ENCODE measurements at places on chromosomes 16 and 17.
A peak's percentile ranks its signal among the peaks of the same experiment; 100 is the strongest.

DNA sequence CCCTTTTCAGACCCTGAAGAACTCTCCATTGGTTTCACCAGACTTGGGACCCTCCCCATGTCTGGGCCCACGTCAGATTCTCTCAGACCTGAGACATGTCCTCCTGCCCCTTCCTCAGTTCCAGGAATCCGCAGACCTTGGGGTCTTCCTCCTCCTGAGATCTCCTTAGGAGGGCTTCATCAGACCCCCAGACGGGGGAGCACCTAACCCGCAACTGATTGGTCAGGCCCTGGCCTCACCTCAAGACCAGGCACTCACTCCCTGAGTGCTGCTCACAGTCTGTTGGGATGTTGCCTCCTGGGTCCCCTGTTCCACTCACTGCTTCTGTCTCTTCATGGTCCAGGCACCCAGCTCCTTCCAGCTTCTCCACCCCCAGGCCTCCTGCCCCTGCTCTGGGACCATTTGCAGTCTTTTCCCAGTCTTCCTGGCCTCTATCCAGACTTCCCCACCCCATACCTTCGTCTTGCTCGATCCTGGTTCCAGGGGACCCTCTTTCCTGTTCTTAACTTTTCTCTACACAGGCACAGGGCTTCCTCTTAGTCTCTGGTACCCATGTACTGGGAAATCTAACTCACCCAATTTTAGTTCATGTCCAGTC is 1.2 kb downstream of the GID4 start:
- no peak for DNase-seq

GRCh38 chr17:64173646-64174045 is 43.7 kb upstream of the ERN1 start:
- DNase-seq = no peak

DNA sequence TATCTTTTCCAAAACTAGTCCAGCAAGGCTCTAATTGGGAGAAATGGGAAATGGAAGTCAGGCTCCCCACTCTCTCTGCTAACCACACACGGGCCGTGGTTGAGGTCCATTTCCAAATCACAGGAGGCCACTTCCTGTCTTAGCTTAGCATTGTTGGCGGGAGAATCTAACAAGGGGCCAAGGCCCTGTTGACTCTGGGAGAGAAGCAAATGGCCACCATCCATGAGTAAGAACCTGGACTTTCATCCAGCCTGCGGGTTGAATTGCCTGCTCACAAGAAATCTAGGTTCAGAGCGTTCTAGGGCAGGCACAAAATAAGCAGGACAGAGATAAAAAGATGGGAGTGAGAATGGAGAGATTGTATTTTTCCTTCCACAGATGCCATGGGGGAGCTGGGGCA is 5.7 kb downstream of the FAM20A start:
- no peak for DNase-seq

DNA sequence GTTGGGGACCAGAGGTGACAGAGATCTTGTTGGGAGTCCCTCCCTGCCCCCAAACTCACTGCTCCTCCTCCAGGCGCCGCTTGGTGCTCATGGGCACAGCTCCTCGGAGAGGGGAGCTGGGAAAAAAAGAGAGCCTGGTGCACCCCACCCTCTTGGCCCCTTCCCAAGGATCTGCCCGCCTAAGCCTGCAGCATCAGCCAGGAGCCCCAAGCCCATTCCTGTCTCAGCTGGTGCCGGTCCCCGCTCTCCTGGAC is 400 bp downstream of the HCFC1R1 start:
- DNase-seq = no peak

DNA sequence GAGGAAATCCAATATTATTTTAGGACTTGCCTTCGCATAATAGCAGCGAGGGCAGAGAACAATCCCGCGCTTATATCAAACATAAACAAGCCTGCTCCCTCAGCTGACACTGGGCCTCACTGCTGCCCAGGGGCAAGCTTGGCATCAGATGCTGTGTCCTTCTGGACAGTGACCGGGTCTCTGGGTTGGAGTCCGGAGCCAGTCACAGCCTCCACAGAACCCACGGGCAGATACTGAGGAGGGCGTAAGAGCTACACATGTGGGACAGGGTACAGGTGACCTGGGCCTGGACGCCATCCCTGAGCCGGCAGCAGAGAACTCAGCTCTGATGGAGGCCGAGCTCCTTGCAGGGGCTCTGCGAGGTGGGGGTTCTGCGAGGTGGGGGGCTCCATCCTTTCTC is 14.7 kb upstream of the ZNF469 start:
- DNase-seq = no peak

DNA sequence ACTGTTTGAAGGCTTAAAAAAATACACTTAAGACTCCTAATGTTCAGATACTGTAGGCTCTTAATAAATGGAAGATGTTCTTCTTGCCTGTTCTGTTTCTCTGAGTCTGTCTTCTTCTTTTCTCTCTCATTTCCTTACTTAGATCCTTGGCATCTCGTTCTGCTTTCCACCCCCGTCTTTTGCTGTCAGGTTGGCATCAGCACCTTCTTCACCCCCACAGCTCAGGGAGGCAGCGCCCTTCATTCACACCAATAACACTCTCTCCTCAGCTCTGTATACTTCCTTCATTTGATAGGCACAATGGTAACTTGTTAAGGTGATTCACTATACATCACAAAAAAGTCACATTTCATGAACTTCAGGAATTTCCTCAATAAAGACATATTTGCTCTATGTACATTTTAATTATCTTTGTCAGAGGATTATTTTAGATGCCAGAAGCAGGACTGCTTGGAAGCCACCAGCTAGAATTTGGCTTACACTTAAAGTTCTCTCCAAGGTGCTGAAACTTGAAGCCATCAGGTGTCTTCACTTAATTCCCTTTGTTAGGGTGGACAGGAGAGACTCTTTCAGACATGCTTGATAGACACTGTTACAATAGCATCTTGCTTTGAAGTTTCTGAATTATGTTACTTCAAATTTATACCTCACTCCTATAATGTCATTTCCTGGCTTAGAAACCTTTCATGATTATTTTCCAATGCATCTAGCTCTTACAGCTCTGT is 670.1 kb upstream of the C16orf82 start:
- no peak for DNase-seq

DNA sequence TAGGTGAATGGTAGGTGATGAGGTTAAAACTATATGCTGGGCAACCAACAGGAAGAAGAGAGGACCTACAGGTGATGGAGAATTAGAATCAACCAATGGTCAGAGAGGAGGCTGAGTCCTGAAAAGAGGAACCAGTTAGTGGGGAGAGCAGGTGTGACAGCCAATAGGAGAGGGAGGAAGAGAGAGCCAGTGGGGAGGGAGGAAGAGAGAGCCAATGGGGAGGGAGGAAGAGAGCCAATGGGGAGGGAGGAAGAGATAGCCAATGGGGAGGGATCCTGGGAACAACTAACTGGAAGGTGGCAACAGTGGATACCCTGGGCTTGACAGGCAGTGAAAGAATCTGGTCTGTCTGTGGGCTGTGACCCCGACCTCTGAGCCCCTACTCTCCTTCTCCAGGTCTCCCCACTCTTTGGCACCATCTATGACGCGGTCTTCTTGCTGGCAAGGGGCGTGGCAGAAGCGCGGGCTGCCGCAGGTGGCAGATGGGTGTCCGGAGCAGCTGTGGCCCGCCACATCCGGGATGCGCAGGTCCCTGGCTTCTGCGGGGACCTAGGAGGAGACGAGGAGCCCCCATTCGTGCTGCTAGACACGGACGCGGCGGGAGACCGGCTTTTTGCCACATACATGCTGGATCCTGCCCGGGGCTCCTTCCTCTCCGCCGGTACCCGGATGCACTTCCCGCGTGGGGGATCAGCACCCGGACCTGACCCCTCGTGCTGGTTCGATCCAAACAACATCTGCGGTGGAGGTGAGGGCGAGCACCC is 3.7 kb downstream of the GUCY2D start:
- DNase-seq = no peak

DNA sequence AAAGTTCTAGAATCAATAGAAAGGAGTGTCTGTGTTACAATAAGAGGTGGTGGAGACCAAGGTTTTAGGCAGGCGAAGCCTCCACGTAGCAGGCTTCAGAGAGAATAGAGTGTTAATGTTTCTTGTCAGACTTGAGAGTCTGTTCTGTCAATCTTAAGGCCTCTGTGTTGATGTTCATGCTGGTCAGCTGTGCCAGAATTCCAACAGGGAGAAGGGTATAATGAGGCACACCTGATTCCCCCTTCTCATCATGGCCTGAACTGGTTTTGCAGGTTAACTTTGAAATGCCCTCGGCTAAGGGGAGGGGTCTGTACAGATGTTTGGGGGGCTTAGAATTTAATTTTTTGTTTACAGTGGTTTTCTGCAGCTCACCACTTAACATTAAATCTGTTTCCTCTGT is 46.0 kb downstream of the RNF112 start:
- no peak for DNase-seq

GRCh38 chr17:65137021-65137939 is at the start of gene RGS9:
Gene RGS9 (plus strand): TSS chr17:65137370. CDS start chr17:65137541, 171 bp downstream.
- DNase-seq = peak; percentile 68

GRCh38 chr17:50026046-50026675 is 29.7 kb upstream of the ITGA3 start:
- DNase-seq = no peak

DNA sequence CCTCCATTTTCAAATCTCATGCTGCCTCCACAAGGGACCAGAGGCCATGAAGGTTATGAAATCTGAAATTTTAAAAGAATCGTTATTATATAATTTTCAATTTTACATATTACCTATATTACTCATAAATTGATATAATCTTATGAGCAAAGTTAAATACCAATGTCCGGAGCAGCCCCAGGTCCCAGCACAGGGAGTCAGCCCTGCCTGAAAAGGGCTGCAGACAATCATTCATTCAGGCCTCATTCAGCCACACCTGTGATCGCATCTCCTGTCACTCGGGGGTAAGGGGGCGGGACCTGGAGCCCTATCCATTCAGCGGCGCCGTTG is 172.5 kb downstream of the AHSP start:
- DNase-seq = no peak

DNA sequence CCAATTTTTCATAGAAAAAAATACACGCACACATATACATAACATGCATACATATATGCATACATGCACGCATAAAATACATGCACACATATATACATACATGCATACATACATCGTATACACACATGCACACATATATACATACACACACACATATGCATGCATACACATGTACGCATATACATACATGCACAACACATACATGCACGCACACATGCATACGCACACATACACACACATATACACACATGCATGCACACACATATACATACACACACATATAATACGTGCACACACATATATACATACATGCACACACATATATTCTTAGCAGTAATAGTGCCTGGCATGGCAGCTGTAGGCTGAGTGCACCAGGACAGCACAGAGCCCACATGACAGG is 24.9 kb downstream of the USP36 start:
- no peak for DNase-seq

DNA sequence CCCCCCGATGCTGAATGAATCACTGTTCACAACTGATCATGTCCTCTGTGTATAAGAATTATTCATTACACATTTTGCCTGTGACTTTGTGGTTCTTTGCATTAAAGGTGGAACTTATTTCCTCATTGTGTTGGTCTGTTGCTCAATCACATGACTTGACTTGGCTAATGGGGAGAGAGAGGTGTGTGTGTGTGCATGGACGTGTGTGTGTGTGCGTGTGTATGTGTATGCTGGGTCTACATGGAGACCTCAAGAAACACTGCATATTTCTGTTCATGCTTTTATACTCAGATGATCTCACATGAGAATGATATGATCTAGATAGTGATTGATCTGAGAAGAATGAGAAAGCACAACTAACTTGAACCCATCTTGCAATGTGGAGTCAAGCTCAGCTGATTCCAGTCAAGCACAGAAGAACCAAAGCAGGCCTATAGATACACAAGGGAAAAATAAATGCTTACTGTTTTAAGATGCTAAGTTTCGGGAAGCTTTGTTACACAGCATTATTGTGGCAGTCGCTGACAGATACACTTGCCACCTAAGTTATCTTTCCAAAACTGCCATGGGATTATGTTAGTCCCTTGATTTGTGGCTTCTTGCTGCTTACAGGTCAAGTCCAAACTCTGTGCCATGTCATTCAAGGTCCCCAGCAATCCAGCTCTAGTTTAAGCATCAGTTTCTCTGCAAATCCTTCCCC is 167.9 kb upstream of the ZFHX3 start:
- no peak for DNase-seq

GRCh38 chr17:10130677-10131076 is 67.7 kb downstream of the GAS7 start:
- no peak for DNase-seq

GRCh38 chr16:67941469-67942199 is 2.3 kb downstream of the LCAT start:
- DNase-seq = no peak

DNA sequence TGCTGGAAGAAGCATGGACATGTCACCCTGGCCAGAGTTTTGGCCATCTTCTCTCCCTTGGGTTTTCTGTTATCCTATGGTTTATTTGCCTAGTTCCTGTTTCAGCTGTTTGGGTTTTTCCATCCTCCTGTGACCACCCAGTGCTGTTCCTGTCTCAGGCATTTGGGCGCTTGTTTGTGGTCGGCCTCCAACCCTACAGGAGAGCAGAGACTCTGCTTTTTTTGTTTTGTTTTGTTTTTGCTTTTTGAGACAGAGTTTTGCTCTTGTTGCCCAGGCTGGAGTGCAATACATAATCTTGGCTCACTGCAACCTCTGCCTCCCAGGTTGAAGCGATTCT is 3.3 kb upstream of the ZC3H7A start:
- peak; percentile 68 for DNase-seq

DNA sequence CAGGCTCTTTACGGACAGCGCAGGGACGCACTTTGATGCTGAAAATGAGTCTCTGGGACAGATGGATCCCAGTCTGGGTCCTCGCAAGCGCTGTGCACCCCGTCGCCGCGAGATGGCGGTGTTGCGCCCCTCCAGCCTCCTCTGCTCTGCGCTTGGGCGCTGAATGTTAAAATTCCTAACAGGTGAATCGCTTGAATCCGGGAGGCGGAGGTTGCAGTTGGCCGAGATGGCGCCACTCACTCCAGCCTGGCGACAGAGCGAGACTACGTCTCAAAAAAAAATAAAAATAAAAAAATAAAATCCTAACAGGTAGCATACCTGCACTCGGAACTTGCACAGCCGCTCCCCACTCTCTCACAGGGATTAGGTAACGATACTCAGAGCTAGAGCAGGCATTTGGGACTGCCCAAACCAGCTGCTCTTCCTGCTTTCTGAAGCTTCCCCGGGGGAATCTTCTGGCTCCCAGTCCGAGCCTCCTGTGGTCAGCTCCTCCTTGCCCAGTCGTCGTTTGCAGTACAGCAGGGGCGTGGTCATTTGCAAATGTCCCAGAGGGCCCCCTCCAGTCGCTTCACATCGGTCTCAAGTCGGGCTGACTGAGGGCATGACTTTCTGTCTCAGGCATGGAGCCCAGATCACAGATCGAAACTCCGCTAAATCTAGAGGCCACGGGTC is 26.2 kb upstream of the OSGIN1 start:
- DNase-seq = peak; percentile 69

- DNase-seq = no peak
These were observed 27.3 kb downstream of the USP7 start for GRCh38 chr16:8936421-8936820.

- DNase-seq = no peak
These were observed 44.1 kb downstream of the CRLF3 start for GRCh38 chr17:30780343-30780742.
